KBM-7 (cell line): ENCODE measurements at places on chromosomes 5 and 9.
A peak's percentile ranks its signal among the peaks of the same experiment; 100 is the strongest.

GRCh38 chr5:17000291-17000939, 64.3 kb upstream of the MYO10 start:
- DNase-seq = no peak

GRCh38 chr5:127957701-127958239, 125.8 kb upstream of the SLC12A2 start:
- DNase-seq = no peak

GRCh38 chr9:33153666-33154065, 13.5 kb downstream of the B4GALT1 start:
- peak; percentile 50 for DNase-seq

GRCh38 chr5:37988454-37989046, 148.7 kb upstream of the GDNF start:
- DNase-seq = no peak

DNA sequence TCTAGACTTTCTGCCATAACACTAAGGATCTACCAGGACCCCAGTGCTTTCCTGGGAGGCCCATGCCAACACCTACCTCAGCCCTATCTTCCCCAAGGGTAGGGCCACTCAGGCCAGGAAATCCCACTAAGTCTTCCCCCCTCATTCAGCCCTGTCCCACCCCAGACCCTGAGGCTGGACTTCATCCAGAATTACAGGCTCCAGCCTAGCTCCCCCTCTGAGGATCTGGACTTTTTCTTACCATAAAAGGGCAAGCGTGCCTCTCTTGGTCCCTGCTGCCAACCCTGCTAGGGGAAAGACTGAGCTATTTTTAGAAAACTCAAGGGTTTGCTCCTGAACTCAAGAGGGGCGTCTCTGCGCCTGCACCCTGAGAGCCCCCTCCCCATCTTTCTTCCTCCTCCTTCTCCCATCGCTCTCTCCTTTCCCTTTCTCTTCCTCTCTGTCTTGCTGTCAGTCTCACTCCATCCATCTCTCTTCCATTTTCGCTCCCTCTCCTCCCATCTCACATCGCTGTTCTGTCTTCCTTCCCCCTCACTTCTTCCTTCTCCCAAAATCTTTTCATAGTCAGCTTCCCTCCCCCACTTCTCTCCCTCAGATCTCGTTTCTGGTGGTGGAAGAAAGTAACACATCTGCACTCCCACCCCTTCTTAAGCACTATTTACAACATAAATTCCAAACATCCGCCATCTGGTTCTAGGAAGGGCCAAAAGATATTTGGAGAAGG, 38.1 kb upstream of the IL17B start:
- peak; percentile 9 for DNase-seq

DNA sequence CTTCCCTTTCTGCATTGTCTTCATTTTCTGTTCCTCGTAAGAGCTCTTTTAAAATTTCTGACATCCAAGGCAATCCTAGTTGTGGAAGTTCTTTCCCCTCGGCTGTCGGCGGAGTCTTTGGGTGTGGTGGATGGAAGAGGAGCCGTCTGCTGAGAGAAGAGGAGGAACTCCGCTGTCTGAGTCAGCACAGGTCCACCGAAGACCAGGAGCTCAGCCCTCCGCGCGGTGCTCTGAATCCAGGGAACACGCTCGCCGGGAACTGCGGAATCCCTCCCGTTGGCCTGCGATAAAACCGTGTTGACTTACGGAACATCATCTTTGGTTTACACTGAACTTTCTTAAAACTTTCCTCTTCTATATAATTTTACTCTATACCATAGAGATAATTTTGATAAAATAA, 100.7 kb upstream of the IRX4 start:
- DNase-seq = no peak

GRCh38 chr9:135281791-135282737, 194.6 kb downstream of the OLFM1 start:
- DNase-seq = no peak

- DNase-seq = no peak
Observed at GRCh38 chr9:133942206-133942975, 49.7 kb downstream of the VAV2 start.

DNA sequence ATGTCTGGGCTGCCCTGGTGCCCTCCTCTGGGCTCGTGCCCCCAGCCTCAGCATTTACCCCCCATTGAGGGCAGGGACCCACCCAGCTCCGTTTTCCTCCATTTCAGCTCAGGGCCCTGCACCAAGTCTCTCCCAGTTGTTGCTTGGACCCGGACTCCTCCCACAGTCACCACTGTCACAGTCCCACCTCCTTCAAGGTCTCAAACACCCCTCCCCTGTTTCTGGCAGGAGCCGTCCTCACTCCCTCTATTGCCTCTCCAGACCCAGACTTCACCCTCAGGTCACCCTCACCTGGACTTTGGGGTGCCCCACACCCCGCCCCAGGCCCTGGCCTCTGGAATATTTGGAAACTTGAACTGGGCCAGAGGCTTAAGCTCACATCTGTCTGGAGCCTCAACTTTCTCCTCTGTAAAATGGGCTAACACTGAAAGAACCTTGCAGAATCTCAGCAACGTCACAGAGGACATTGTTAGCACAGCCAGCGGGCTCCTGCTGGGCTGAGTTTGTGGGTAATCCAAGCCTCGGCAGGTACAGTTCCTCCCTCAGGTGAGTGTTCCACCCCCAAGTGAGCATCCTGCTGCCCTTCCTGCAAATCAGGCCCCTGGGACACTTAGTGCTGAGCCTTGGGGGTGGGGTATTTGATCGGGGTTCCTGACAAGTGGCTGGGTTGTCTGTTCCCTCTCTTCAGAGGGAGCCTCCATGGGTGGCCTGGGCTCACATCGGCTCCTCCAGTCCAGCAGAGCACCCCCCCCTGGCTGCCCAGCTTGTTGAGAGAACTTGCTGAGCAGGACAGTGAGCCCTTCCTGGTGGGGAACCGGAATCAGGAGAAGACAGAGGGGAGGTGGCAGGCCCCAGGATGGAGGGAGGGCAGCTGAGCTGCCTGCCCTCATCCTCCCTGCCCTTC, 130.1 kb downstream of the C9orf50 start:
- DNase-seq = no peak

GRCh38 chr9:115261656-115262081, 143.7 kb upstream of the TNC start:
- no peak for DNase-seq

GRCh38 chr9:100700689-100701318, 122.9 kb downstream of the CAVIN4 start:
- DNase-seq = peak; percentile 59

DNA sequence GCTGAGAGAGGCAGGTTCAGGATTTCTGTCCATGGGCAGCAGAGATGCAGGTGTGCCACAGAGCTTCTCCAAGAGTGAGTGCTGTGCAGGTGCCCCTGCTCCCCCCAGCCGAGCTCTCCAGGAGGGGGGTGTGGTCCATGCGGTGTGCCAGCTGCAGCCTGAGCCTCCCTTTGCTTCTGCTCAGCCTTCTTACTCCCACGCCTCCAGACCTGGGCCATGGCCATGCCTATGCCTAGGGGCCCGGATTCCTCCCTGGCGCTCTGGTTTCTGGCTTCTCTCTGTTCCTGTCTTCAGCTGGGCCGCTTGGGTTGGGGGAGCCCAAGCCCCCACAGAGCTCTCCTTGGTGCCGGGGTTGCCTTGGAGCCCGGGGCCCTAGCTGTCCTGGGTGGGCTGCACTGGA, 133.3 kb downstream of the CACNA1B start:
- DNase-seq = no peak

DNA sequence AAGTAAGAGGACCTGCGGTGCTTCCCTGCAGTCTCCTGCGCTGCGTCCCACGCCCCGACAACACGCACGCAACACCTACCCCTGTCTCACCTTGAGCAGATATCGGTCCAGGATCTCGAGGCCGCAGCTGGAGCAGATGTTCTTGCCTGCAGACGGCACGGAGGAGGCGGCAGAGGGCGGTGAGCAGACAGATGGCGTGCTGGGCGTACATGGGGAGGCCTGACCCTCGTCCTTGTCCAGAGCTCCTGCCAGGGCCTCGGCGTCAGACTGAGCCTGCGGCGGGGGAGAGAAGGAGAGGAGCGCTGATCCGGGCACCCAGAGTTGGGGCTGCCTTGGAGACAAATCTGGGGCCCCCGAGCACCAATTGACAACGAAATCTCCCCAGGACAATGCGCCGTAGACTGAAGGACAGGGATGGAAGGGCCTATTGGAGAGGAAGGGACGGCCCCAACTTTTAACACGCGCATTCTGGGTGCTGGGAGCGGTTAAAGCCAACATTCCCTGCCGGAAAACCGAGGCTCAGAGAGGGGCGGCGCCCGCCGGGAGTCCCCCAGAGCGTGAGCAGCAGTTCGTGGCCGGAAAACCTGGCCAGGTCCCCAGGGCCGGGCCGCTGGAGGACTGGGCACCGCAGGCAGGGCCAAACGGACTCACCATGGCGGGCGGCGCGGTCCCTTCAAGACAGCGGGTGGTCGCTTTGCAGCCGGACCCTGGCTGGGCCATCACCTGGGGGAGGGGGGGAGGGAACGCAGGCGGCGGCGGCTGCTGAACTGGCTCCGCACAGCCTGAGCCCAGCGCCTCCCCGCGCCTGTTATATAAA, 1.8 kb downstream of the LHX6 start:
- DNase-seq = no peak

GRCh38 chr9:7368410-7369292, 430.9 kb downstream of the DMAC1 start:
- peak; percentile 12 for DNase-seq

DNA sequence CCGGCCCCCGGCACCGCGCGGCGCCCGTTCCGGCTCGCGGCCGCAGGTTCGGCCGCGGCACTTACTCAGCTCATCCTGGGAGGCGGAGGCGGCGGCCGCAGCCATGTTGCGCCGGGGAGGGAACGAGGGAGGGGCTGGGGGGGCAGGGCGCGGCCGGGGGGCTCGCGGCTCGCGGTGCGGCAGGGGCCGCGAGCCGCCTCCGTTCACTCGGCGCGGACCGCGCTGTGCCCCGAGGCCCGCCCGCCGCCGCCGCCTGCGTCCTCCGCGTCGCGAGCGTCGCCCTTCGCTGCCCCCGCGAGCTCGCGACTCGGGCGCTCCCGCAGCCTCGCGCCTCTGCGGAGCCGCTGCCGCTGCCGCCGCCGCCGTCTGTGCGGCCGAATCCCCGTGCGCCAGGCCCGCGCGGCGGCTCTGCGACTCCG, 735 bp downstream of the ECPAS start:
- no peak for DNase-seq

GRCh38 chr9:128554155-128554862, 1.9 kb downstream of the SPTAN1 start:
- DNase-seq = no peak

DNA sequence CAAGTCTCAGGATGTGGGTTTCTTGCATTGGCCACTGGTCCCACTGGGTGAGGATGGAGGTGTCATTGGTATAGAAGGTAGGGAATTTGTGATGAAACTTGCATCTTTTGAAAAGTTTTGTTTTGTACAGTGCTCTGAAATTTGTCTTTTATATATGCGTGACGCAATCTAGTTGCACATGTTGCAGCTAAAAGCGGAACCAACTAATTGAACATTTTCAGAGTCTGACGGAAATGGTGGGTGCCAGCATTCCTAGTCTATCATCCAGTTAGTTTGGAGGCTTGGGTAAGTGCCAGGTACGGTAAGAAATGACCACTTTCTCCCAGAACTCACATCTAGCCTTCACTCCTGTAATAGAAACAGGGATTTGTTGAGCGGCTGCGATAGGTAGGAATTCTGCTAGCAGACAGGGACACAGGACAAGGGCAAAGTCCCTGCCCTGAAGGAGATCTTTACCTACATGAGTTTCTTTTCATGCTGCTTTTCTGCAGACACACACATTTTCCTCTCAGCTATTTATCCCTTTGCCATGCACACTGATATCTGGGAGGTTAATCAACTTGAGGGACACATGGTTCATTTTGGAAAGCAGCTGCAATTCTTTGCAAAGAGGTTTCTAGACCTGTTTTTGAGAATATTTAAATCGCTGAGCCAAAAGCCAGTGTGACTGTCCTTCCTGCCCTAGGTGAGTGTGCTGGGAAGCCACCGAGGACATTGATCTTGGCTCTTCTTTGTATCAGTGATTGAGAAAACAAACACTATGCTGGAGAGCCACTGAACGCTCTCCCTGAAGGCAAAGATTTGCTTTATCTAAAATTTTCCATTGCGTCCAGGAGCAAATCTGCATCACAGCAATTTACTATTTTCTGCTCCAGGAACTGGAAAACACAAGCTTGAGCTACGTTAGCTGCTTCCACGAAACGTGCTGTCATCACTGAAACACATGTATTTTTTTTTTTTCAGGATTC, 89.7 kb downstream of the DAP start:
- peak; percentile 75 for DNase-seq

DNA sequence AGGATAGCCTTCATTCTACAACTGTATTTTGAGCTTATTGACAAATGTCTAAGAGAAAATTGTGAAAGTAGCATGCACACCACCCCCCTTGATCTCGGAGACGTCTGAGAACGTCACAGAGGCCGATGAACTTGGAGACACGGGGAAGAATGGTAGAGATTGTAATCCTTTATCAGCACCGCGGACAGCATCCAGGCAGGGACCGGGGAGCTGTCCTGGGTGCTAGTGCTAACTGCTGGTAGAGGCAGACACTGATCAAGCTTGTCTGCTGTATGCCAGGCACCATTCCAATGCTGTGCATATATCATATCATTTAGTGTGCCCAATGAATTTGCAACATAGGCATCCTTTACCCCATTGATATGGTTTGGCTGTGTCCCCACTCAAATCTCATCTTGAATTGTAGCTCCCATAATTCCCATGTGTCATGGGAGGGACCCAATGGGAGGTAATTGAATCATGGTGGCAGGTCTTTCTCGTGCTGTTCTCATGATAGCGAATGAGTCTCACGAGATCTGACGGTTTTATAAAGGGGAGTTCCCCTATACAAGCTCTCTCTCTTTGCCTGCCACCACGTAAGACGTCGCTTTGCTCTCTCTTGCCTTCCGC, 98.8 kb downstream of the LHX2 start:
- DNase-seq = peak; percentile 83

- no peak for DNase-seq
Observed at GRCh38 chr5:167578977-167579692, 712.3 kb upstream of the WWC1 start.

DNA sequence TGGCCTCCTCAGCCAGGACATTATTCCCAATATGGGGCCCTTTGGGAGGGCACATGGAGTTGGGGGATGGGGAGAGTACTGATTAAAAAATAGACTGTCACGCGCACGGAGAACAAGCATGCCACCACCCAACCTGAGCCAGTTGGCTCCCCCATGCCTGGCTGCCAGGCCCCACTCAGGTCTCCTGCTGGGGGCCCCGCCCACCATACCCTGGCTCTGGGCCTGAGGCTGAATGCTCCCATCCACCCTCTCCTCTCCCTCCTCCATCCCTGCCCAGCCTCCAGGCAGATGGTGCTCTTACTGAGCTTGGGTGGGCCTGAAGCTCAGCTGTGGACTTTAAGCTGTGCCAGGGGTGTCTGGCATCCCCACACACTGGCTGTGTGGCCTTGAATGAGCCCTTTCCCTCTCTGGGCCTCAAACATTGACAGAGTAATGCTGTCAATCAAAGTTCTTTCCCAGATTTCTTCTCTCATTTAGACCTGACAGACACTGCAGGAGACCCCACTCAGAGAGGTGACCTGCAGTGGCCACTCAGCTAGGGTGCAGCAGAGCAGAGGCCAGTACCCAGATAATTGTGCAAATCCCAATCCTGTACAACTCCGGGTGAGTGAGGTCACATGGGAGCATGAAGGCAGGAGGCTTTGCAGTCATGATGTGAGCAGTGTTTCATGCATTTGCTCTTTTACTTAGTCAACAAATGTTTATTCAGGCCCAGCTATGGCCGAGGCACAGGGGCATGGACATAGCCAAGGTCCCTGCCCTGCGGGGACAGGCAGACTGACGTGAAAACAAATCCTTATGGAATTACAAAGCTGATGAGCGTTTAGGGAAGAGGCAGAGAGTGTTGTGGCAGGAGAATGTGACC, 9.8 kb upstream of the SYNPO start:
- no peak for DNase-seq
